Amniotic stem cell (primary cell): ENCODE measurements at places on chromosomes 1 and 21.

- no peak for DNase-seq
These were observed 20.8 kb upstream of the ENSA start for GRCh38 chr1:150650193-150650592.

DNA sequence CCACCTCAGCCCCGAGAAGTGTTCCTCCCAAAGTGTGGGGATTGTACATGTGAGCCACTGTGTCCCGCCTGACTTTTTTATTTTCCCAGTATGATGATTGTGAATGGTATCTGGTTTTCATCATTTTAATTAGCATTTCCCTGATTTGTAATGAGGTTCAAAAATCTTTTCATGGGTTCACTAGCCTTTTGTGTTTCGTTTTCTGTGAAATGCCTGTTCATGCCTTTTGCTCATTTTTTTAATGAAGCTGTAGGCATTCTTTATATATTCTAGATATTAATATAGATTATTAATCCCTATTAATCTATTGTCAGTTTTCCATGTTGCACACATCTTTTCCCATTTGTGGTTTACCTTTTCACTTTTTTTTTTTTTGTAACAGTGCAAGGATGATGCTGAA, 20.5 kb downstream of the DAP3 start:
- no peak for DNase-seq

DNA sequence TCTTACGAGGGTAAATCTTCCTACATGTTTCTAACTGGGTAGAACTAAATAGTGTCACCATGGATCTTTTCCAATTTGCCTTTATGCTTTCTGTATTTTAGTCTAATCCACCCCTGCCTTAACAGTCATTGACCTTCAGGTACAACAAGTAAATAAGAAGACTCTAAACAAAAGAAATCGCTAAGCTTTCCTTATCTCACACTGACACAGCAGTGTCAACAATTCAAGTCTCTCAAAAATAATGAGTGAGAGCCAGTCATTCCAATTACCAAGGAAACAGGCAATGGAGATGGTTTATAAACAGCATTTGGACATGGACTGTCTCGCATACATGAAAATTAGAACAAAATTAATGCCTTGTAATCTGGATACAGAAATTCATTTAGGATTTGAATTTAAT, 365.8 kb downstream of the VAV3 start:
- DNase-seq = no peak

DNA sequence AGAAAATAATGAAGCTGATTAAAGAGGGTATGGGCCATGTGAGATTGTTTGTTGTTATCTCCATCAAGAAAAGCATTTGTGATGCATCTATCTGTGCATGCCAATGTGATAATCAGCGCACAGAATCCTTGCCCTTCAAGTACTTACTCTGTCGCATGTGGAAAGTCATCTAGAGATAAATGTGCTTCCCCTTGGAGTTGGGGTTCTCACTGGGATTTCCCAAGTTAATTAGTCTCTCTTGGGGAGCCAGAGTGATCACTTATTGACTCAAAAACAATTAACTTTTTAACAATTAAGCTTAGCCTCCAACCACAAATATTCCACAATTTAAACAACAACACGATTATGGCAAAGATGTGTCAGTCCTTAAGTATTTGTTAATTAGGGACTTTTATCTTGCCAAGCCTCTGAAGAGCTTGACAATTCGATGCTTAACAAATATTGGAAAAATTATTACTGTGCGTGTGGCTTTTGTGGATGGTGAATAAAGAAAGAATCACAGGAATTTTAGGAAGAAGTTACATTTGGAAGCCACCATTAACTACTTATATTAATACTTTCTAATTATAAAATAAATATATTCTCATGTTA, 17.5 kb downstream of the RHOU start:
- no peak for DNase-seq

DNA sequence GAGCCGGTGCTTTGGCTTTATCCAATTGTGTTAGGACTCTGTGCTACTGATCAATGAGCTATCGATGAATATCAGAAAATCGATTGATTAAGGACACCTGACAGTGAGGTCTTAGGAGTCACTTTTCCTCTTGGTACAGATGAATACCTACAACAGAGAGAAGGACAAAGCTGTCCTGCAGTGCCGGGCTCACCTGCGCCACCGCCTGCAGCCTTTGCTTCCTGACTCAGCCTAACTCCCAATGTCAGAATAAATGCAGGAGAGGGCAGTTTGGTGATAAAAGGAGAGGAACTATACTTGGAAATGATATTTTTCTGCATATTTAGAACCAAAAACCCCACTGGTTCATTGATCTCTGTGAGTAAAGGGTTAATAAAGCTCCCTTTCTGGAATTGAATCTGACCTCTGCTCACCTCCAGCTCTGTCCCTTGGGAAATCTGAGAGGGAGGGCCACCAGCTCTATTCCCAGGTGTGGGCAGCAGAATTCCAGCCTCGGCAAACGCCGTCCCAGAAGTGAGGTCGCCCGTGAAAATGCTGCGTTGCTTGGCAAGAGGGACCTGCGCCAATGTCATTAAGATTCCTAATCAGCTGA, 39.3 kb downstream of the POFUT2 start:
- DNase-seq = no peak

- DNase-seq = peak; percentile 96
These were observed 21.1 kb upstream of the SRSF4 start for GRCh38 chr1:29202584-29203340.

DNA sequence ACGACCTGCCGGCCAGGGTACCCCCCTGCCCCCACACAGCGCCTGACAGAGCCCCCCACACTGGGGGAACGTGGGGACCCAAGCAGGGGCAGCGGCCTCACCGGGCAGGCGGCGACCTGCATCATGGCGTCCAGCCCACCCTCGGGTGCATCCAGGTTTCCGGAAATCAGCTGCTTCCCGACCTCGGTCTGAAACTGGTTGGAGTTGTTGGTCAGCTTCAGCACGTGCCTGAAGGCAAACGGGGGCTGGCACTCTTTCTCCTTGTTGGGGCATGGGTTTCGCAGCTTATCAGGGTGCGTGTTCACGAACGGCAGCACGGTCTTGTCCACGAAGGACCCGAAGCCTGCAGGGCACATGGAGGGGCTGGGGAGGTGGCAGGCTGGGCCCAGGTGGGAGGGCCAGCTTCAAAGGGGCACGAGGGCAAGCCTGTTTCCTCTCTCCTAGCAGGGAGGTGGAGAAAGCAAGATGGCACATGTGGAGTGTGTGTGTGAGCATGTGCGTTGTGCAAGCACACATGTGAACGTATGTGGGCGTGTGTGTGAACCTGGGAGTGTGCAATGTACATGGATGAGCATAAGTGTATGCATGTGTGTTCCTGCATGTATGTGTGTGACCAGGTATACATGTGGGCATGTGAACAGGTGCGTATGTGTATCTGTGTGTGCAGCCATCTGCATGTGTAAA, 19.2 kb downstream of the ITGB2 start:
- no peak for DNase-seq

- DNase-seq = no peak
These were observed 2.3 kb downstream of the GART start for GRCh38 chr21:33539616-33540015.

GRCh38 chr1:234601301-234602017, 8.5 kb downstream of the IRF2BP2 start:
- no peak for DNase-seq

DNA sequence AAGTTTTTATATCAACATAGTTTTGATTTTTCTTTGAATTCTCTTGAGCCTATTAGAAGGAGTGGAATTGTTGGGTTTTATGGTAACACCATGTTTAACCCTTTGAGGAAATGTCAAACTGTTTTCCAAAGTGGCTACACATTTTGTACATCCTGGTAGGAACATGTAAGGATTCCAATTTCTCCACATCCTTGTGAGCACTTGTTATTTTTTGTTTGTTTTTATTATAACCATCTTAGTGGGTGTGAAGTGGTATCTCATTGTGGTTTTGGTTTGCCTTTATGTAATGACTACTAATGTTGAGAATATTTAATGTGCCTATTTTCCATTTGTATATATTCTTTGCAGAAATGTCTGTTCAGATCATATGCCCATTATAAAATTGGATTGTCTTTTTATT, 120.5 kb downstream of the FGGY start:
- DNase-seq = no peak

GRCh38 chr1:28296401-28297261, 32.2 kb upstream of the MED18 start:
- no peak for DNase-seq

GRCh38 chr1:27643600-27644368, 8.8 kb upstream of the FGR start:
- DNase-seq = no peak

- DNase-seq = no peak
These were observed 15.1 kb upstream of the AIM2 start for GRCh38 chr1:159091607-159092031.

GRCh38 chr1:184350573-184350972, 36.3 kb upstream of the C1orf21 start:
- DNase-seq = no peak

GRCh38 chr1:171279678-171280077, 31.4 kb downstream of the FMO1 start:
- no peak for DNase-seq

DNA sequence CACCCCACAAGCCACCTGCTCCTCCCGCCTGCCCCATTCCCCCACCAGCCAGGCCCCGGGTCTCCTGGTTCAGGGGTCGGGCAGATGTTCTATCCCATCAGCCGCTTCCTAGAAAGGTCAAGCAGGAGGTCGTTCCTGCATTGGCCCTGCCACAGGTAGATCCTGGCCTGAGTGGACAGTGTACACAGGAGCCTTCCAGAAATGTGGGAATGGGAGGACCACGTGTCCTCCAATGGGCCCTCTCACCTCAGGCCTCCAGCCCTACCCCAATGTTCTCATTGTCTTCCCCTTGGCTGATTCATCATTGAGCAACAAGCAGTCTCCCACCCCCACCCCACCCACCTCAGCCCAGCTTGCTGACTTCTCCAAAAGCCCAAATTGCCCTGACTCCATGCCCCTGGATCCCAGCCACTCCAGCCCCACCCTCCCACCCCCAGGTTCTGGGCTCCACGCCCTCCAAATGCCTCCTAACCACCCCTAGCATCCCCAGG, 2.1 kb downstream of the S100A16 start:
- DNase-seq = no peak

GRCh38 chr1:24341260-24341659, 22.1 kb downstream of the GRHL3 start:
- no peak for DNase-seq

DNA sequence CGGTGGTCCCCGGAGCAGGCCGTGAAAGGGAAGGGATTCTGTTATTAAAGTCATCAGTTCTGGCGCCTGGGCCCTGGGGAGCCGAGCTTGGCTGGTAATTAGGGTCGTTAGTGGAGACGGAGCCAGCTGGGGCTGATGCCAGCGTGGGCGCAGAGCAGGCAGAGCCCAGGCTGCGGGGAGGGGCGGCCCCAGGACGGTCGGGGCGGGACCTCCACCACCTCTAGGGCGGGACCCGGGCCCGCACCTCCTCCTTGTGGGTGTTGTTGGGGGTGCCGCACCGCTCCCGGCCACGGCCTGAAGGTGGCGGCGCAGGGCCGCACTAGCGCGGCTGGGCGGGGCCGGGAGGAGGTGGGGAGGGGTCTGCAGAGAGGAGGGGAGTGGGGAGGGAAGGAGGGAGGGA, 470.6 kb downstream of the PTPRU start:
- DNase-seq = no peak

GRCh38 chr1:153540394-153541361, at the start of gene S100A5:
Gene S100A5, minus strand, starts transcription at chr1:153540934. Its CDS starts 743 bp downstream, at chr1:153540191.
- no peak for DNase-seq

DNA sequence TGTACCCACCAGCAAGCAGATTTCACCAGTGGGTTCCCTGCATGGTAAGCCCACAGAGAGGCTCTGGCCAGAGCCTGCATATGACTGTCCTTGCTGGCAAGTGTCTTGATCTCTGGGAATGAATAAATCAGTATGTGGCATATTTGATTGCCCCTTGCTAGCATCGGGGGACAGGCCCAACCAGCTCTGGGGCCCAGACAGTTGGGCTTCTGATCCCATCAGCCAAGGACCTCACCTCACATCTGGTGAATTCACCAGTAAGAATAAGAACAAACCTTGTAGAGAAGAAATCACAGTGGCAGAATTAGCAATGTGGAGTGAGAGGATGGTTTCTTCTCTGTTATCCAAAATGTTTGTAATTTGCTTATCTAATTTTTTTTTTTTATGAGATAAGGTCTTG, 15.9 kb downstream of the SLC1A7 start:
- no peak for DNase-seq

DNA sequence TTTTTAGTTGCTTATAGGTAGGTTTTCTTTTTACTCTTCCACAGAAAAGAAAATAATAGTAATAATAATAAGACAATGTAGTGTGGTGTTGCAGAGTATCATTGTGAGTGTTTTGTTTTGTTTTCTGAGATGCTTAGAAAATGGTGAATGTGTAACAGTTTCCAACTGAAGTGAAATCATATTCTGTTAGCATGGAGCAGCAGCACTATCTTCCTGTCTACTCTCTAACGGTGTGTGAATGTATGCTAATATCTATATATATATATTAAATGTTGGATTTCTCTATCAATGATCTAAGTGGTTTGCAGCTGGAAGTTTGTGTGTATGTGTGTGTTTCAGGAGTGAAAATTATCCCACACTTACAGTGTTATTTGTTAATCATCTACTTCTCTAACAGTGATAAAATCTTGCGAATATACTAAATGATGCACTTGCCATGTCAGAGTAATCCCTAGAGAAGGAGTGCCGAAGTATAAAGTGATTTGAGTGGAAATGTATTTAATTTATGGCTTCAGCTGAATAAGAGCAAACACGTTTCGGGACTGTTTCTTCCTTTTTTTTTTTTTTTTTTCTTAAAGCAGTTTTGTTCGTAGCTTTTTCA, 377 bp downstream of the SAMD13 start:
- no peak for DNase-seq

DNA sequence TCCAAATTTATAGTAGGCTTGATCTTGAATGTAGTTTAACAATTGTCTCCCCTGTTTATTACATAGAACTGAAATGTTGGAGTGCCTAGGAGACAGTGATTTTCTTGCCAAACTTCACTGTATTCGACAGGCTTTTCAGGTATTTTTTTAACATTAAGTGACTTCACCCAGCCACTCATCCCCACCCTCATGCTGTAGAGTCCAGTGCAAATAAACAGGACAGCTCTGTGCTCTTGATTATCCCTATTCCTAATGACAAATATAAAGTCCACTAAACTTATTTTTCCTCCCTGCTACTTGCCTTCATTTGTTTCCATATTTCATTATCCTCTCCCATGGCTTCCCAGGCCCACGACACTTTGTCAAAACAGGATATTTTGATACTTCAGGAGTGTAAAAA, 29.2 kb upstream of the NEXN start:
- DNase-seq = no peak

DNA sequence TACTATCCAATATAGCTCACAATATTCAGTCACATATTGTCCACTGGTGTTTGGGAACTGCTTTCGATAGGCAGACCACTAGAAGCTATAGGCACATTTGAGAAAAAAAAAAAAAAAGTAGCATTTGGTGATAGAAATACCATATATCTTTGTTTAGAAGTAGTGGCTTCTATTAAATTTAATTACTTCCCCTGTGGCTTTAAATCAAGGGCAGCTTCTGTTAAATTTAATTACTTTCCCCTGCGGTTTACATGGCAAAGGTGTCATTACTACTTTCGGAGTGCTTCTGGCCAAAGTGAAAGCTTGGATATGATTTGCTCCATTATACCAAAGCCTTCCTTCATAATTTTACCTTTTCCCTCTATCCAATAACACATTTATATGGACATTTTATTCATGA, 229.9 kb downstream of the TTLL7 start:
- DNase-seq = no peak

- DNase-seq = no peak
These were observed 127.4 kb upstream of the HMGB4 start for GRCh38 chr1:33736496-33736895.

- no peak for DNase-seq
These were observed 86.4 kb downstream of the PAX7 start for GRCh38 chr1:18716785-18717678.

GRCh38 chr1:47432071-47433036, 5.5 kb upstream of the FOXD2 start:
- DNase-seq = peak; percentile 21
